ENCODE measurements at places on chromosomes 12 and 14.

DNA sequence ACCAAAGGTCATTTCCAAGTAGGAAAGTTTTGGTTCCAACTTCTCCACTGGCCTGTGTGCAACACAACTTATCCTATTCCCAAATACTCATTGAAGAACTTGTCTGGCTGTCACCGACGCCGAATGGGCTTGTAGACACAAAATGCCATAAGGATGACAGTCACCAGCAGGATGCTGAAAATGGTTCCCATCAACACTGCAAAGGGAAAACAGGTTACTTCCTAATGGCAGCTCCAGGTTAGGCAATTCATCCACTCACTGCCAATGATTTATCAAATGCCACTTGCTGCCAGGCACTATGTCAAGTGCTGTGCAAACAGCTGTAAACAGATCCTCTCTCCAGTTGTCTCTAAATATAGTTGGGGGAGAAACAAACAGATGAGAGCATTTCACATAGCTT lies 6.1 kb downstream of the C12orf76 start:
- no peak for DNase-seq

GRCh38 chr14:28608851-28609828 lies 157.4 kb upstream of the FOXG1 start:
- no peak for DNase-seq

DNA sequence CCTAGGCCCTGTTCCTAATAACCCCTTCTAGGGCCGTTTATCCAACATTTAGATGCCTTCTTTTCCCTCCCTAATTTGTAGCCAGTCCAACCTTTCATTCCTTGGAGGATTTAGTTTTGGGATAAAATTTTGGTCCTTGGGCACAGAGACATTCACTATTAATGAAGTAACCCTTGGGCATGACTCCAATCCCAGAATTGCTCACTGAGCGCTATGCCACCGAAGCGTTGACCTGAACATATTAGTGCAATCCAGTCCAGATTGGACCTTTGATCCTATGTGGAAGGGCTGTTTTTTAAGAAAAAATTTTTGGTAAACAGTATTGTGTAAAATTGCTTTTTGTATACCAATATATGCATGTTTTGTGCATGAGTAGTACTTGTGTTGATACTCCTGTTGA lies 10.0 kb downstream of the DACT1 start:
- DNase-seq = no peak

- no peak for DNase-seq
These were observed 59.0 kb downstream of the GAS2L3 start for GRCh38 chr12:100632445-100632892.

DNA sequence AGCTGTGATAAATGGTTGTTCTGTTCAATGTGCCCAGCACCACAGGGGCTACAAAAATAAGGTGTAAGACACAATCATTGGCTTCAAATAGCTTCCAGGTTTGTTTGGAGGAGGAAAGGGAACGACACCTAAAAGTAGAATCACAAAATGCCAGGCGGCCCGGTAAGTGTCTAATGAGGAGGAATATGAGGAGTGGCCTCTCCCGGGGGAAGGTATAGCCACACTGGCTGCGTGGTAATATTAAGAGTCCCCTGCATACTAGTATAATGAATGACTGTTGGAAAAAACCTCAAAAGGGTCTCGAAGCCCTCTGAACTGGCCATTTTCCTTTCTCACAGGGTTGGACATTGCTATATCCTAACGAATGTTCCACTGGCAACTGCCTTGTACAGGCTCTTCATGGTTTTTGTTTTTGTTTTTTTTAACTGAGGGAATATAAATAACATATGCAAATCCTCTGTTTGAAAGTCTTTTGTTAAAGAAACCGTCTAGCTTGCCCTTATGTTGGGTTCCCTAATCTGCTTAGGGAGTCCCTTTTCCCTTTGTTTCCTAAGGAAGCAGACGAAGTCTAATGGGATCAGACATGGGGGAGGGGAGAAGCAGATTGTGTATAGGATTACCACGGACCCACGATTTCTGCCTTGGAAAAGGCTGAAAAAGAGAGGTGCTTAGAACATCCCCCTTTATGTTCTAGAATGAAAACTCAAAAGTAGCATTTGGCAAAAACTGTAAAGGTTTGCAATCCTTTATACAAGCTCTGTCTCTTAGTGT lies 4.2 kb downstream of the CCDC60 start:
- DNase-seq = no peak

GRCh38 chr14:64965356-64966000 lies 6.7 kb downstream of the RAB15 start:
- DNase-seq = no peak

- no peak for DNase-seq
These were observed 206.0 kb upstream of the DCN start for GRCh38 chr12:91388573-91388972.

- no peak for DNase-seq
These were observed 9.1 kb downstream of the PHLDA1 start for GRCh38 chr12:76022506-76022905.

GRCh38 chr12:91379051-91379775 lies 196.6 kb upstream of the DCN start:
- DNase-seq = no peak

GRCh38 chr14:89171168-89171567 lies 245.9 kb downstream of the FOXN3 start:
- no peak for DNase-seq

DNA sequence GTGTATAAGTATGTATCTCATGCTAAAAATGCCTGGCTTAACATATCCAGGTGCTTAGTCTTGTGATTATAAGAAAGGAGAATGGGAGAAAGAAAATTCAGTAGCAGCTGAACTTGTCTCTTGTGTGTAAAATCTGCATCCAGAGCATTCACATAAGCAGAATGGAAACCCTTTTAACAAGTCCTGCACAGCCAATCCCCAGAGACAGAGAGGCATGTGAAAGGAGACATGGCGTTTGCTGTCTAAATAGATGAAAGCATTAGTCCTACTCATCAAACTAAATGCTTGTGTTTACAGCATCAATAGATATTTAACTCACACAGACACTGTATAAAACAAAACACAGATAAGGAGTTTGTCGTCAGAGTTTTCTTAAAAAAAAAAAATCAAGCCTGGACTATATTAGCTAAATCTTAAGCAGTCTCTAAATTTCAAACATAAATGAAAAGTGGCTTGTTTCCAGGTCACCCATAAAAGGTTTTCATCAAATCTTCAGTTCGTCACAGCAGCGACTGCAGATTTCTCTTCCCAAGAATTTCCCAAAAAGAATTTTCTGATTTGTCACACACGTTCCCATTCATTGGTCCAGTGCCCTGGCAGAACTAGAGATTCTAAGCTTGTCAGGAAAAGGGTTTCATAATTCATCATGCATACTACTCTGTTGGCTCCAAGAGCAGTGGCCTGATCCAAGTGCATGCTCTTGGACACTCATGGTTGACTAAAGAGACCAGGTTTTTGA lies 249.2 kb downstream of the BTG1 start:
- no peak for DNase-seq

Data from effector CD4-positive, alpha-beta T cell (primary cell).